ENCODE measurements at places on chromosomes 1 and 21.
A peak's percentile ranks its signal among the peaks of the same experiment; 100 is the strongest.

DNA sequence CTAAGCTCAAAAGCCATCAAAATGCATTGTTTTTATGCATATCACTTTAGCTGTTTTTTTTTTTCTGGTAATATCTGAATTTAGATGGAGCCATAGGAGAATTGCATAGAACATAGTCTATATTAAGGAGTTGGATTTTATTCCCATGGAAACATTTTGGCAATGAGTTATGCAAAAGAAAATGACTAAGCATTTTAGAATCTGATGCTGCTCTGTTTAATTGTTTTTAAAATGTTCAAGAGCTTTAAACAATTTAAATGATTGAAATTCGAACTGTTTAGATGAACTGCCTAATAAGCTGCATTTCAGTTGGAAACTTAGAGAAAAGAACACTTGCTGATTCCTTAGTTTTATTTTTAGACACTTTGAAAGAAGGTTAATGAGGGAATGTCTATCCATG lies 1531.5 kb upstream of the B3GALT2 start:
- DNase-seq = peak; percentile 21

- DNase-seq = no peak
These were observed 121.7 kb downstream of the TNFSF18 start for GRCh38 chr1:172929006-172929405.

- DNase-seq = no peak
These were observed 826 bp upstream of the CA14 start for GRCh38 chr1:150256554-150257341.

GRCh38 chr1:38579056-38579455 lies 280.5 kb downstream of the RRAGC start:
- DNase-seq = no peak

- DNase-seq = no peak
These were observed 168.7 kb downstream of the RRAGC start for GRCh38 chr1:38690790-38691449.
